Bladder microvascular endothelial cell (primary cell): ENCODE measurements at places on chromosomes 11 and 22. TPM values are rescaled to one million over a fixed set of nuclear protein-coding genes. Genes with fewer than 3 reads are reported as not detected.

Gene PARVG
- total RNA-seq, result 0.16 and 0.19 TPM in 2 replicates

Gene KIAA1671
- total RNA-seq, result 25.1 and 35.9 TPM in 2 replicates

Gene TRIM51
- not detected in 2 replicates for total RNA-seq

Gene KREMEN1
- 0.16 and 0.38 TPM in 2 replicates for total RNA-seq
